ENCODE measurements at places on chromosomes 12 and 14.

GRCh38 chr12:111274777-111275176 lies 94.1 kb downstream of the PHETA1 start:
- DNase-seq: no peak

- no peak for DNase-seq
Measured at GRCh38 chr14:45051896-45052295, 32.0 kb upstream of the PRPF39 start.

DNA sequence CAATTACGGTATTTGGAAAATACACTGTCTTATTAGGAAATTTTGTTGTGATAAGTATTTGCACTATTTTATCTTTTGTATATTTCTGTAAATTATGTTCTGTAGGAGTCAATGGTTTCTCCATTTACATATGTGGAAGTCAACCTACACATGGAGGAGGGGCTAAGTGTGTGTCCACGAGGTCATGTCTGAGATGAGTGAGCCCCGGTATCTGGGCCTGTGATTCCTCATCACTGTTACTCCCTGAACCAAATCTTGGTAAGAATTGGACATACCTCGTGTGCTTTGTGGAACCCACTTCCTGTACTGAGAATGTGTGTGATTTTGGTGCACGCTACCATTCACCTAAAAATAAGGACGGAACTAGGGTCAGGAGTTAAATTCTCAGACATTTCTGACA lies 1105.5 kb downstream of the TMEM121 start:
- DNase-seq: no peak

GRCh38 chr14:105389976-105390848 lies 8.1 kb upstream of the TEX22 start:
- DNase-seq: no peak

GRCh38 chr14:33364466-33364865 lies 425.8 kb downstream of the NPAS3 start:
- DNase-seq: no peak

DNA sequence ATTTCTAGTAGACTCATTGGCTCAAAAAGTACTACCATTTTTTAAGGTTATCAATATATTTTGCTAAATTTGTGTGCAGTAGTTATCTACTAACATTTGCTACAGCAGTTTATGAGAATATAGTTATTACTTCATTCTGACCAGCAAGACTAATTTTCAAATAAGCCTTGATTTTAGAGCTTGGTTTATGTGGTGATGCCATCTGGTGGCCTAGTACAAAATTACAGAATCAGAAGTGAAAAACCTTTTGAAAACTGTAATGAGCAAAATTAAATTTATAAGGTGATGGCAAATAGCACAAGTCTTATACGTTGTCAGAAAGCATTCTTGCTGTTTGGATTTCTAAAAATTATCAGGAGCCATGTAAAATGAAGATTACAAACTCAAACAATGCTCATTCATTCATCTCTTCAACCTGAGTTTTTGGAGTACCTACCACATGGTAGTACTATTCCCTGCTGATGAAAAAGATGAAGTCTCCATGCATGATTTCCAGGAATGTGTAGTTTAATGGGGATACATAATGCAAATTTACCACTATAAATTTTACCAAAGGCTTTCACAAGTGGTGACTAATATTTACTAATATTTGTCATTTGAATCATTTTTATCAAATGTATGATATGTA lies 51.0 kb downstream of the MAGOHB start:
- peak; percentile 4 for DNase-seq

GRCh38 chr12:86724716-86725115 lies 468.5 kb upstream of the MGAT4C start:
- no peak for DNase-seq

- no peak for DNase-seq
Measured at GRCh38 chr14:56744016-56744415, 66.3 kb downstream of the OTX2 start.

GRCh38 chr12:117444781-117445180 lies 83.4 kb upstream of the NOS1 start:
- DNase-seq: peak; percentile 65

GRCh38 chr12:12017135-12017581 lies 53.6 kb upstream of the BCL2L14 start:
- no peak for DNase-seq

- DNase-seq: peak; percentile 65
Measured at GRCh38 chr14:29548948-29549370, 378.7 kb downstream of the PRKD1 start.

- DNase-seq: no peak
Measured at GRCh38 chr14:36171607-36172006, 4.9 kb downstream of the PTCSC3 start.

GRCh38 chr14:97592341-97592980 lies 795.3 kb downstream of the VRK1 start:
- no peak for DNase-seq

- DNase-seq: peak; percentile 37
Measured at GRCh38 chr12:111405859-111406473, at the start of gene SH2B3. Gene SH2B3, plus strand, starts transcription at chr12:111405923. Its CDS starts 12,223 bp downstream, at chr12:111418146.

GRCh38 chr12:100632445-100632892 lies 59.0 kb downstream of the GAS2L3 start:
- DNase-seq: no peak

- DNase-seq: no peak
Measured at GRCh38 chr12:26340649-26341048, 145.3 kb downstream of the SSPN start.

- DNase-seq: no peak
Measured at GRCh38 chr14:102629011-102629444, 36.6 kb downstream of the RCOR1 start.

DNA sequence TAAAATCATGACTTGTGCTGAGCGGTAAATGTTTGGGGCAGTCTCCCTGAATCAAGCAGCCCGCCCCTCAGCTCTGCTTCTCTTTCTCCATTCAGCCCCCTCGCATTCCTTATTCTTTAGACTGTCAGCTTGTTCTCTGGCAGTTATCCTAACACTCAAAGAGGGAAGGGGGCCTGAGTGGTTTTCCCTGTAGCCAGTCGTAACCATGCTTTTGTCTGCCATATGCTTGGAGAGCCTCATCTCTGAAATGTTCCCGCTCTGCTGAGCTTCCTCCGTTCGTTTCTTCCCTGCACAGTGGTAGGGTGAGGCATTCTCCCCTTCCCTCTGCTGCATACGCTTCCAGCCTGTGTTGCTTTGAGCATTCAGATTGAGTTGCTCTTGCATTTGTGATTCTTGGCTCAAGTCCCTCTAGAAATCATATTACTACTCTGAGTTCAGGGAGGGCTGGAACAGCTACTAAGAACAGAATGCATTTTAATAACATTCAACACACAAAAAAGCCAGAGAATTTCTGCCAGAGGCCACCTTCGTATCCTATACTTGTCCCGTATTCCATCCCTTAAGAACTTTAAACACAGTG lies 119.7 kb downstream of the FBXL14 start:
- DNase-seq: no peak

DNA sequence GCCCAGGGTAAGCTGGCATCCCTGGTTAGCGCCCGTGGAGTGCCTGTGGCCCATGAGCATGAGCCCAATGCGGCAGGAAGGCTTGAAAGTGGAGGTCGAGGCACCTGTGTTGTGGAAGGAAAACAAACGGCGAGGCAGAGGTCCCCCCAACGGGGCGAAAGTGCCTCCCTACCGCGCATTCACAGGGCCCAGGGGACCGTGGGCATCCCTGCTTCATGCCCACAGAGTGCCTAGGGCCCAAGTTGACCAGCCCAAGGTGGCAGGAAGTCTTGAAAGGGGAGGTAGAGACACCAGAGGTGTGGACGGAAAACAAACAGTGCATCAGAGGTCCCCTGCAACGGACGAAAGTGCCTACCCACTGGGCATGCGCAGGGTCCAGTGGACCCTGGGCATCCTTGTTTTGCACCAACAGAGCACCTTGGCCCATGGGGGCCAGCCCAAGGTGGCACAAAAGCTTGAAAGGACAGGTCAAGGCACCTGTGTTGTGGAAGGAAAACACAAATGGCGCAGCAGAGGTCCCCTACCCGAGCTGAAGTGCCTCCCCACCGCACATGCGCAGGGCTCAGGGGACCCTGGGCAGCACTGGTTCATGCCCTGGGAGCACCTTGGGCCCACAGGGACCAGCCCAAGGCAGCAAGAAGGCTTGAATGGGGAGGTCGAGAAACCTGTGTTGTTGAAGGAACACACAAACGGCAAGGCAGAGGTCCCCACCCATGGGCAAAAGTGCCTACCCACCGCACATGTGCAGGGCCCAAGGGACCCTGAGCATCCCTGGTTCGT lies 377.5 kb downstream of the ALG10 start:
- DNase-seq: no peak

- no peak for DNase-seq
Measured at GRCh38 chr14:76640923-76641395, 120.3 kb upstream of the VASH1 start.

GRCh38 chr14:70239802-70240201 lies 51.1 kb upstream of the SLC8A3 start:
- no peak for DNase-seq

DNA sequence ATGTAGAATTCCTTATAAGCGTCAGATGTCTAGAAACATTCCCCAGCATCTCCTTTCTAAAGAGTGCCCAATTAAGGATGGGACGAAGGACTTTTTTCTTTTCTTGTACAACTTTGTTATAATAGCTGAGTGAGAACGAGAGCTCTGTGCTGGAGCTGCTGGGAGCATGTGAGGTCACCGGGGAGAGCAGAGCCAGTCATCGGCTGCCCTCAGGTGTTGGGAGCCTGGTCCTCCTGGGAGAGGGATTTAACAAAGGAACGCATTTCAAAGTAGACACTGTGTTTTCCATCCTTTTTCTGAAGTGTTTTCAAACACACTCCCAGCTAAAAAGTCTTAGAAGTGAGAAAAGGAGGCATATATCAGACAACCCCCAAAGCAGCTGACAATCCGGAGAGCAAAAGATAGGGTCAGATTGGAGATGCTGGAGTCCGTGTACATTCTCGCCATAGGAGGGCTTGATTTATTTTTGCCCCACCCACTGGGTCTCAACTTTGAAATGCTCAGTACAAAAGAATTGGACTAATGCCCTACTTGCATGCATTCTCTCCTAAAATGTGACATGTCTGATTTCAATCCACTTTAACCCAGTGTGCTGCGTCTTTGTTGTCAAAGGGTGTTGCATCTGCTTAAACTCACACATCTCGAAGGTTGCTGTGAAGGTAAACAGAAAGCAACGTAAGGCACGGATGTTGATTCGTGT lies 50.8 kb upstream of the PIWIL1 start:
- no peak for DNase-seq

GRCh38 chr14:94697773-94698556 lies 71.9 kb downstream of the GSC start:
- DNase-seq: no peak

- no peak for DNase-seq
Measured at GRCh38 chr14:23829736-23830471, 123.7 kb upstream of the DHRS4 start.

DNA sequence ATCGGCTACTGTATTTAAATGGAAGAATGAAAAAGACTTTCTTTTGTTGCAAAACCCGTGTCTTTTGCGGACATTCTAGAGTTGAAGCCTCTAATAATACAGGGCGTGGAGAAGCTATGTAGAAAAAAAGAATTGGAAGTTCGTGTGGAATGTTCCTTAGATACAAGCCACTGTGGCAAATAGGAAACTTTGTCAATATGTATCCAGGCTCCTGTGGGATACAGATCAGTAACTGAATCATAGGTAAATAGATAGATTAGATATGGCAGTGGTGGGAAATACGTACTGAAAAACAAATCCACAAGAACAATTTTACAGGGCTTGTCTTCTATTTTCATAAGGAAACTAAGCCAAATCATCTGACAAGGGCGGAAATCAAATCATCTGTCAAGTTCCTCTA lies 245.4 kb downstream of the EGLN3 start:
- DNase-seq: no peak

GRCh38 chr14:96627811-96628775 lies 125.9 kb downstream of the PAPOLA start:
- no peak for DNase-seq

GRCh38 chr14:75911883-75912282 lies 69.9 kb downstream of the TGFB3 start:
- no peak for DNase-seq

DNA sequence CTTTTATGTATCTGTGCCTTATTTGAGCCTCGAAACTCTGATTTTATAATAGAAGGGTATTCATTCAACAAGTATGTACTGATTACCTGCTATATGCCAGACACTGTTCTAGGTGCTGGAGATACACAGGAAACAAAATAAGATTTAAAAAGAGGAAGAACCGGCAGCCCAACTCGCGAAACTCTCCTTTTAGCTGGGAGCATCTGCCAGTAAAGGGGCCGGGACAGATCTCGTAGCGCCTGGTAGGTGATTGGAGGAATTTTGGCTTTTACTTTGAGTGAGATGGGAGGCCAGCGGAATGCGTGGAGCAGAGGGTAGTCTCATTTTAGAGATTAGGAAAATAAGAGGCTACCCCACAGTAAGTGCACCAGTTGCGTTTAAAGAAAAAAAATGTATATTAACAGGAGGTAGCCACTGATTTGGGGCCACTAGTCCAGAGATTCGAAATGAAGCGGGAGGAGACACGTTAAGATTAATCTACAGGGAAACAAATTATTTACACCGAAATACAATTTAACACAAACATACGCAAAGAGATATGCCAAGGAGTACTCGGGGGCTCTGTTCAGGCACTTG lies 520 bp upstream of the MON2 start:
- DNase-seq: peak; percentile 1

DNA sequence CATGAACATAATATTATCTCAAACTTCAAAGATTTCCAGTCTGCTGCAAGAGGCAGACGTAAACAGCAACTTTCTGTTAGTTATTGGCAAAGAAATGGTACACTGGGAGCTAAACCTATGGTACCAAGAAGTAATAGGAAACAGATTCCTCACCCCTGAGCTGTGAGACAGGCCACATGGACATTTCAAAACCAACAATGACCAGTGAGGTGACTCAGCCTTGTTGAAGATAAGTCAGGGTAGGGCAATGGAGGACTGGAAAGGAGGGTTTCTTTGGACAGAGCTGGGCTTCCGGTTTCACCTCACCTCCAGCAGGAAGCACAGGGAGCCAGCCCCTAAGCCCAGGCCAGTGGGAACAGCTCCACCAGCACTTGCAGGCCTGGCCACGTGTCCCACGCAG lies 1320.5 kb downstream of the AACS start:
- DNase-seq: no peak

GRCh38 chr14:35821564-35822411 lies 4.3 kb upstream of the BRMS1L start:
- peak; percentile 12 for DNase-seq

- DNase-seq: no peak
Measured at GRCh38 chr14:92988786-92989755, 66.1 kb downstream of the CHGA start.

- no peak for DNase-seq
Measured at GRCh38 chr12:108728820-108729611, 2.3 kb downstream of the CORO1C start.

- no peak for DNase-seq
Measured at GRCh38 chr12:89319122-89319521, 33.2 kb downstream of the DUSP6 start.

DNA sequence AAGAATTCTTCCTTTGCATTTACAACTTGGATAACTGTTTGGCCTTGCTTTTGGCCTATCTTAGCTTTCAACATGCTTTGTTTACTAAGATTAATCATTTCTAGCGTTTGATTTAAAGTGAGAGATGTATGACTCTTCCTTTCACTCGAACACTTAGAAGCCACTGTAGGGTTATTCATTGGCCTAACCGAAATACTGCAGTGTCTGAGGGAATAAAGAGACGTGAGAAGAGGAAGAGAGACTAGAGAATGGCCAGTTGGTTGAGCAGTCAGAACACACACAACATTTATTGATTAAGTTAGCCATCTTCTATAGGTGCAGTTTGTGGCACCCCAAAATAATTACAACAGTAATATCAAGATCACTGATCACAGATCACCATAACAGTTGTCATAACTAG lies 62.3 kb upstream of the CCDC175 start:
- no peak for DNase-seq

- DNase-seq: no peak
Measured at GRCh38 chr14:71262441-71262840, 355.2 kb downstream of the PCNX1 start.
